ENCODE measurements at places on chromosomes 5 and 9.

- no peak for DNase-seq
These were observed 122.4 kb upstream of the NMUR2 start for GRCh38 chr5:152527358-152528052.

- no peak for DNase-seq
These were observed 227.1 kb downstream of the ARHGEF28 start for GRCh38 chr5:73853091-73853490.

- DNase-seq: no peak
These were observed 30.9 kb downstream of the CEMIP2 start for GRCh38 chr9:71737455-71737854.

DNA sequence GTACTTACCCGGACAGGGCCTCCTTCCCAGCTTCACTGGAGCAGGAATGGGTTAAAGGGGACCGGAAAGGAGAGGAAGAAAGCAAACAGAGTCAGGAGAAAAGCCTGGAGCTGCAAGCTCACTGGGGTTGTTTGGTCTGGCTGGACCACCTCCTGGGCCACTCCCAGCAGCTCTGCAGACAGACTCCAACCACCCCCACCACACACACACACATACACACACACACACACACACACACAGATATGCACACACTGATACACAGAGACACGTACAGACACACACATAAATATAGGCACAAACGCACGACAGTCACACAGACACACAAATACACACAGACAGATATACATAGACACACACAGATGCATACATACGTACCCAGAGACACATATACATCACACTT lies 34.9 kb upstream of the SYNPO start:
- no peak for DNase-seq

- no peak for DNase-seq
These were observed 47.1 kb downstream of the ST8SIA4 start for GRCh38 chr5:100855937-100856430.

GRCh38 chr5:17233488-17233887 lies 16.1 kb downstream of the BASP1 start:
- no peak for DNase-seq

DNA sequence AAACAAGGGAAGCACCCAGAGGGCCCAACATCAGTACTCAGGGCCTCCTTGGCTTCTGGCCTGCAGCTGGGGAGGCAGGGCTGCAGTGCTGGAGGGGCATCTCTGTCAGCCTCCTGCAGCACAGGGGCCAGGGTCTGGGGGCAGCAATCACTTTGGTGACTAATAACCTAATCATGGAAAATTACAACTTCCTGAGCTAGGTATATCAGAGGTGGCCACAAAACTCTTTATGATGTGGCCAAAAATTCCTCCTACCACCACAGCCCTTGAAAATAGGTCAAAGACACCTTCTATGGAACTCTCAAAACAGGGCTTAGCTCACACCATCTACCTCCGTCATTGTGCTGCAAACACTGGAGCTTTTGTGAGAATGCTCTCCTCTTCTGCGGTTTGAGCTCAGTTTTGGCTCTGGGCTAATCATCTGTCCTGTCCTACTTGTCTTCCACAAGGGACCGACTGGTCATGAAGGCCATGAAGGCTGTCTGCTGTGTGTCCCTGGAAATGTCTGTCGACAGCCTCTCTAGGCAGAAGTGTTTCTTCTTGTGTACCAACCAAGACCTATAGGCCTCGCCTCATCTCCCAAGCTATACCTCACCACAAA lies 28.6 kb downstream of the CSF2 start:
- DNase-seq: no peak

- DNase-seq: no peak
These were observed 6.1 kb upstream of the RXFP3 start for GRCh38 chr5:33929925-33930690.

GRCh38 chr5:98309785-98310598 lies 463.5 kb upstream of the RGMB start:
- peak; percentile 99 for DNase-seq

- no peak for DNase-seq
These were observed 176.7 kb upstream of the DMAC1 start for GRCh38 chr9:7976167-7976755.

- no peak for DNase-seq
These were observed 19.7 kb downstream of the CSF2 start for GRCh38 chr5:132093271-132093670.

DNA sequence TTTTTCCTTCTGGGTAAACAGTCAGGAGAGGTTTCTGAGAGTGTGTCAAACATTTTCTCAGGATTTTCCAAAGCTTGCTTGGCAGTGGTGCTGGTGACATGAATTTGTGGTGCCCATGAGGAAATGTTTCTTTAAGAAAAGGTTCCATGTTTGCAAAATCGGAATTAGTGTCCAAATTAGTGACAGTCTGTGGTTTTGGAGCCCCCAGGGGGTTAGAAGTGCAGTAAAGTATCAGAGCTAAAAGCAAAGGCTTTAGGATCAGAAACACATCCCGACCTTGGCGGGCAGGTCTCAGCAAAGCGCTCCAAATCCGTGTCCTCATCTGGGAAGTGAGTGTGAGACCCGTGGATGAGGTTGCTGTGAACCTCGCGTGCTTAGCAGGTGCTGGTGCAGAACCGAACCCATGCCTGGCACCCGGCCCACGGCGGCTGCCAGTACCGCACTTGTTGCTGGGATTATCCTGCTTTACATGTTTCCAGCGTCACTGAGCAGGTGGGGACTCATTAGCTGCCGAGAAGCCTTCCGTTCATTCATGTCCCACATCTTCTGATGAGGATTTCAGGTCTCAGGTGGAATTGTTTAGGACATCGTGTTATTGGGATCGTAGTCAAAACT lies 70.8 kb upstream of the COL5A1 start:
- DNase-seq: no peak

- no peak for DNase-seq
These were observed 39.2 kb upstream of the LRRC14B start for GRCh38 chr5:152077-152476.

GRCh38 chr9:86075132-86076109 lies 23.9 kb downstream of the GOLM1 start:
- no peak for DNase-seq

DNA sequence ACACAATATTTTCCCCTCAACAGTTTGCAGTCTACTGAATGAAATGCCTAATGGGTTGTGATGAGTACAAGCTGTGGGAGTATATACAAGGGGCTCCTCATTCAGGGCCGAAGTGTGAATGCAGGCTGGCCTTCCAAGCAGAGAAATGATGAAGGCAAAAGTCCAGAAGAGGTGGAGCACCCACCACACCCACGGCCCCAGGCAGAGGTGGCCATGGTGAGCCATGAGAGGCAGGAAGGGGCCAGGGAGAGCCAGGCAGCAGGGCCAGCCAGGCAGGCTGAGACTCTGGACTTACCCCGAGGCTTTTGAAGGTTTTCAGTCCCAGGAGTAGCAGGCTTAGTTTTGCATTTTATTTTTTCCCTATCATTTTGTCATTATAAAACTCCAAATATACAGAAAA lies 218.1 kb downstream of the AUH start:
- no peak for DNase-seq

DNA sequence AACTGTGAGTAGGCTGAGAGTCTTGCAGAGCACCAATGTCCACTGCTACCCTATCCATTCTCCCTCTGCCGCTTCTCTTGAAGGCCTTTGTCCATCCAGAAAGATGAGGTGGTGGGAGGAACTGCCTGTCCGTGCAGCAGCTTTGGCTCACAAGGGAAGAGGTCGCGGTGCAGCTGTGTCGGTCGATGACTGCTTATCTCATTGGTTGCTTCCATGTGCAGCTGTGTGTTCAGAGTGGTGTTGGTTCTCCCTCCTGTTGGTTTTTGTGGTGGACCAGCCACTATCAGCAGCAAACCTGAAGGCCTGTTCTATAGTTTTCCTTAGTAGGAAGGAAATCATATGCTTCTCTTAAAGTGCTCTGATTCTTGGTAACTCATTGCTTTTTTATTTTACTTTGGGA lies 40.7 kb downstream of the SPTAN1 start:
- no peak for DNase-seq

DNA sequence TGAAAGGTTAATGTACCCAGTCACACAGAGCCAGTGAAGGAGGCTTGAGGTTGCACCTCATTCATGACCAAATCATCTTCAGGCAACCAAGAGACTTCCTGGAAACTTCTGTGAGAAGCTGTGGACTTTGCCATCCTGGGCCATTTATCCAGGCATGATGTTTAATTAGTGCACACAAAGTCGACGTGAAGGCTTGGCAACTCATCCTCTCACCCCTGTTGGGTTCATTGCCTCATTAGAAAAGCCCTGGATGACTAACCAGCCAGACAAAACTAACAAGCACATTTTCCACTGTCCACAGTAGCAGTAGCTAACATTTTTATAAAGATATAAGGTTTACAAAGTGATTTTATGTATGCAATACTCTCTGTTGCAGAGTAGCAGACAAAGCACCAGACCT lies 65.7 kb upstream of the ZNF462 start:
- no peak for DNase-seq

DNA sequence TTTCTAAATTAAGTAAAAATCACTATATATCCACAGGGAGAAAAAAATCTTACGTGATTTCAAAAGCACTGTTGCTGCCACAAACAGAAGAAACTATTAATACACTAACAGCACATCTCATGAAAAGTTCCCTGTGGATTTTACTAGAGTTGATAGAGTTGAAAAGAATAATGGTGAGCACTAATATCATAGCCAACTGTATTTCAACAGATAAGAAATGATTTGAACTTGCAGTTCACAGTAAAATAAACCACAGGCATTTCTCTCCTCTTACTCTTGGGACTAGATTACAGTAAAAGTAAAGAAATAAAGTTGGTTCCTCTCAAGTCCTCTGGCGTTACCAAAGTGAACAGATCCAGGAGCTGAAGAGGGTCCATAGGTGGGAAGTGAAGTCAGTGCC lies 27.9 kb downstream of the AGTPBP1 start:
- no peak for DNase-seq

DNA sequence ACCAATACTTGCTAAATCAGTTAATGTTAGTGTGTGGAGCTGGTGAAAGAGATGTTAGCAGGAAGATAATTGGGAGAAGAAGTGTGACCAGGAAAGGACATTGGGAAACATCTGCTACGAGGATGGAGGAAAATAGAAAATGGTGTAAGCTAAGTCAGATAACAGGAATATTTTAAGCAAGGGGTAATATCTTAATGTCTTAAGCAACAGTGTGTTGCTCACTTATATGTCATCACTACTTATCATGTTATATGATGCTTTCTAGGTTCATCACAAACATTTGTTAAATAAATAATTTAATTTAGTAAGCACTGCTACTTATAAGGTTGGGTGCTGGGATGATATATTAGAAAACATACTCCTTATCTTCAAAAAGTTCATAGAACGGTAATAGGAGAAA lies 326.1 kb downstream of the EDIL3 start:
- no peak for DNase-seq

DNA sequence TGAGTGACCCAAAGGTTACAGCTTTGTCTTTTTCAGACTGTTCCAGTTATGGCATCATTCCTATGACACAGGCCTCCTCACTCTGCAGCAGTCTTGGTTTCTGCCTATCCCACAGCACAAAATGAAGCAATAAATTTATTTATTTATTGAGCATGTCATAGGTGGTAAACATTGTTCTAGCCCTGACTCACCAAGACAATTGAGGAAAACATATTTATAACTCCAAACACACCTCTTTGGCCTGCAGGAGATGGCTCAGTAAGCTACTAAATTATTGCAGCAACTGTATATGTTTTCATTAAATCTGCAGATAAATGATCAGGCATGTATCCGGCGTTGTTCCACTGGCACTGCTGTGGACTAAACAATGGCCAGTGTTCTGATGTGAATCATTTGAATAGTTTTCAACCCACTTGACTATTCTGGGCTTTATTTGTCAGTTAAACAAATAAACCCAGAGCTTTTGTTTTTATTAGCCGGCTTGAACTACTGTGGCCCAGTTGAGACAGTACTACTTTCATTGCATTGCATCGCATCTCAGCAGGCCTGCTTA lies 83.2 kb downstream of the FOXD1 start:
- DNase-seq: no peak

DNA sequence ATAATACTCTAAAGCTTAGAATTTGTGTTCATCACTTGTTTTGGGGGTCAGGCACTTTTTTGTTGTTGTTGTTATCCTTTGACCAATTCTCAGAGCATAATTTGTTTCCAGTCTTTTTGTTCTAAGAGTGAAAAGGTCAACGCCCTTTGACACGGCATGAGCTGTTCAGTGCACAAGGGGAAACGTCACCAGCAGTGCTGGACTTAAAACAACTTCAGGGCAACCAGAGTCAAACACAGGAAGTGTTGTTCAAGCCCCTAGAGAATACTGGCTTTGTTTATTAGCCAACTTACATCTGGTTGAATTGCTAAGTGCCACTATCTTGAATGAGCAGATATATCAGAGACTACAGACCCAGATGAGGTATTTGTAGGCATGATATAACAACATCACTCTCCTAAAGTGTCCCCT lies 368.9 kb downstream of the TMEM161B start:
- no peak for DNase-seq

DNA sequence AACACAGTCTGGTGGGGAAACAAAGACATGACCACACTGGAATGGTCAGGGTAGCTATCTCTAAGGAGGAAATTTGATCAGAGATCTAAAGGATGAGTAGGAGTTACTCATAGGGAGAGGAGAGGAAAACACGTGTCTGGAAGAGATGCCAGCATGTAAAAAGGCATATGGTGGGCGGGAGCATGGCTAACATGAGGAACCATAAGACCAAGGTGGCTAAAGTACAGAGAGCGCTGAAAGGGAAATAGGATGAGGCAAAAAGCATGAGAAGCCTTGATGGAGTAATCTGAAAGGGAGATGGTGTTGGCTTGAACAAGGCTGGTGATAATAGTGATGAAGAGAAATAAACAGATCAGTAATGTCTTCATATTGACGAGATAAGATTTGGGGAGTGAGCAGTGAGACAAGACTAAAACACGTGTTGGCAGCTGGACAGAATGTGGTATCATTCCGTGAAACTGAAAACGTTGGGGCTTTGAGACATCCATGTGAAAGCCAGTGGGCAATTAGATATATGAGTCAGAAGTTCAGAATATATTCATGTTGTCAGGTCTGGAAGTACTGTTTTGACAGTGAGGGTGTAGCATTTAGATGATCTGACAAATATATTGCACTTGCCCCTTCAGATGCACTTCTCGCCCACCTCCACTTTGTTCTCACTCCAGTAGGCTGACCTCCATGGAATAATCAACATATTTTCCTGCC lies 209.1 kb upstream of the KCNN2 start:
- DNase-seq: no peak

Measured in non-pigmented ciliary epithelial cell (primary cell).